ENCODE measurements at places on chromosomes 5 and 9. TPM values are rescaled to one million over a fixed set of nuclear protein-coding genes. Genes with fewer than 3 reads are reported as not detected.

GRCh38 chr9:12923468-12924009 lies 148.7 kb downstream of the LURAP1L start:
- no peak for ATAC-seq

DNA sequence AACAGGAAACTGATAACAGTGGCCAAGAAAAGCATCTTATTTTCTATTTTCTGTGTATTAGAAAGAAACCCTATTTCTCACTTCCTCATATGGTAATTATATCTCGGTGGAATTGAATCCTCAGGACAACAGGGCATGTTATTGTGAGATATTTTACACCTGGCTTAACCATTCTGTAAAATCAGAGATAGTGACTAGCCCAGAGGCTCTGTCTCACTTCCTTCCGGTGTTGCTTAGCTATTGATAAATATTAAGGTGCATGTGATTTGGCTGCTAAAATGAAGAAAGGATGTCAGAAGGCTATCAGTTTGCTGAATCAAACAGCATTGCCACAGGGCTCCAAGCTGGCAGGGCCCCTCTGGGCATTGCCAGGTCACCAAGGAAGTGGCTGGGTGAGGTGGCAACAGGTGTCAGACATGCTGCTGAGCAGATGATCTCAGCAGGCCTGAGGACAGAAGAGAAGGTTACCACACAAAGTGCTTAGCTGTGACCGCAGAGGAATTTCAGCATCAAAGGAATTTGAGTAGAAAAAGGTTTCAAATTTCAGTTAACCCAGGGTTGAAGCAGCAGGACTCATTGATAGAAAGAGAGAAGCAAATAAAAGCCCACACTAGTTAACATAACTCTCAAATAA lies 330.7 kb downstream of the PDE4D start:
- ATAC-seq: peak; percentile 55

DNA sequence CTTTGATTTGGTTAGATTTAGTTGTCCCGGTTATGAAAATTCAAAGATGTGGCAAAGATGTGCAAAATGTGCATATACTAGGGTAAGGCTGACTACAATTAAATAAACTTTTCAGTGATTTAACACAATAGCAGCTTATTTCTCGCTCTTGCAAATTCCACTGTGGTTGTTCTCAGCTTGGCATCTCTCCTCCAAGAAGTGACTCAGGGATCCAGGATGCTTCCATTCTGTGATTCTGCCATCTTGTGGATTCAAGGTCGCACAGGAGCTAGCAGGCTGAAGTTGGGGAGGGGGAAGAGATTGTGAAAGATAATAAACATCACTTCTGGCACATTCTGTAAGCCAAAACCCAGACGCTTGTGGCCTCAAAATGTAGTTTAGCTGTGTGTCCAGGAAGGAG lies 60.1 kb upstream of the TGFBR1 start:
- no peak for ATAC-seq

- ATAC-seq: peak; percentile 32
These were observed 84.7 kb downstream of the CSNK1A1 start for GRCh38 chr5:149466457-149466972.

DNA sequence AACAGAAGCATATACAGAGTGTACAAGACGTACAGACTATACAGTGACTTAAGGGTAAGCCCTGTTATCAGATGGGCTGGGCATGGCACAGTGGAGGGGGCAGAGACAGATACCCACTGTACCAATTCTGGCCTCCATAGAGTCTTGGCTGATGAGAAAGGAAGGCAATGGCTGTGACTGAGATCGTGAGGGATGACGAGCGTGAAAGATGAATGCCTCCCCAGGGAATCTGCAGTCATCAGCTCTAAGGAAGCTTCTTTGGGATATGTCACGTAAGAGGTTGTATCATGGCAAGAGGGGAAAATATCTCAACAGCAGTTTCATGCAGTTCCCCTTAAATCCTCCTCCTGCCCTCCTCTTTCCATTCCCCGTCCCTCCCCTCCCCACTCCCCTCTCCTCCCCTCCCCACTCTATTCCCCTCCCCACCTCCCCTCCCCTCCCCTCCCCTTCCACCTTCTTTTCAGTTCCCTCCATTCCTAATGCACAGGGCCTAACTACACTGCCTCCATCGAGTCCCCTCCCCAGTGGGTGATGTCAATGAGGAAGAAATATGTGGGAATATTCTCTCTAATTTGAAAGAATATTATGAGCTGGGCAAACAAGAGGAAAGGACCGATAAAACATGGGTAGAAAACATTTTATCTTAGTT lies 226.4 kb upstream of the DAP start:
- ATAC-seq: no peak

DNA sequence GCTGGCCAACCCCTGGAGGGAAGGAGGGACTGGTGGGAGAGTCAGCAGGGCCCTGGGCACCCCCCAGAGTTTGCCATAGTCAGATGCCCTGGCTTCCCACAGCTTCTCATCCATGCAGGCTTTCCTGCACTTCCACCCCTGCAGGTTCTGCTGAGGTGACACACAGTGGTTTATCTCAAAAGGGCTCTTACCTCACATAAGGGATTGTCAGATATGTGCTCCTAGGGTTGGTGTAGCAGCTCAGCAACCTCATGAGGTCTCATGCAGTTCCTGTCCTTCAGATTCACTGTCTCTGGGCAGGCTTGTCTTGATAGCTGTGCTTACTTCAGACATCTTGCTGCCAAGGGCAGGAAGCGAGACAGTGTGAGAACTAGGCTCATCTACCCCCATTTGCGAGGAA lies 143.4 kb downstream of the KDM4C start:
- no peak for ATAC-seq

DNA sequence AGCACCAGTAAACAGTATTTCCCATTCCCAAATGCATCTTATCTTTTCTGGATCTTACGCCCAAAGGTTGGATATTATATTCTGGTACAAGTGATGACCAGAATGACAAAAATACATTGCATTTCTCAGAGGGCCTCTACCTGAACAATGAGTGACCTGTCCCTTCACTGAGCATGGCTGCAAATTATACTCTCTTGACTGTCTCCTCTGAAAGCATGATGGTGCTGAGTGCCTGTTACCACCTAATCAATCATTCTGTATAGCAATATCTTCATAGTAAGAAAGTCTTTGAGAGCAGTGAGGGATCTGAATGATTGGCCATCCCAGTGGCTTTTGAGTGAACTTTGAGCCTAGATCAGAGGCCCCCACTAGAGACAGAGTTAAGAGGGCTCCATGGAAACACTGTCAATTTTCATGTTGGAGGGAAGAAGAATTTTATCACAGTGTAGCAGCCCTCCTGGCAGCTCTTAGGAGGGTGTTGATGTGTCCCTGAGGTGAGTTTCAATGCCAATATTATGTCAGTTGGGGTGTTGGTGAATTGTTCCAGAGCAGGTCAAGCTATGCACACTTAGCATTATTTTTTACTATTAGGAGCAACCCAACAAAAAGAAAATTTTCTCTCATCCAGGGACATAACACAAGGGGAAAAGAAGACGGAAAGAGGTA lies 171.7 kb downstream of the MARCHF11 start:
- no peak for ATAC-seq

DNA sequence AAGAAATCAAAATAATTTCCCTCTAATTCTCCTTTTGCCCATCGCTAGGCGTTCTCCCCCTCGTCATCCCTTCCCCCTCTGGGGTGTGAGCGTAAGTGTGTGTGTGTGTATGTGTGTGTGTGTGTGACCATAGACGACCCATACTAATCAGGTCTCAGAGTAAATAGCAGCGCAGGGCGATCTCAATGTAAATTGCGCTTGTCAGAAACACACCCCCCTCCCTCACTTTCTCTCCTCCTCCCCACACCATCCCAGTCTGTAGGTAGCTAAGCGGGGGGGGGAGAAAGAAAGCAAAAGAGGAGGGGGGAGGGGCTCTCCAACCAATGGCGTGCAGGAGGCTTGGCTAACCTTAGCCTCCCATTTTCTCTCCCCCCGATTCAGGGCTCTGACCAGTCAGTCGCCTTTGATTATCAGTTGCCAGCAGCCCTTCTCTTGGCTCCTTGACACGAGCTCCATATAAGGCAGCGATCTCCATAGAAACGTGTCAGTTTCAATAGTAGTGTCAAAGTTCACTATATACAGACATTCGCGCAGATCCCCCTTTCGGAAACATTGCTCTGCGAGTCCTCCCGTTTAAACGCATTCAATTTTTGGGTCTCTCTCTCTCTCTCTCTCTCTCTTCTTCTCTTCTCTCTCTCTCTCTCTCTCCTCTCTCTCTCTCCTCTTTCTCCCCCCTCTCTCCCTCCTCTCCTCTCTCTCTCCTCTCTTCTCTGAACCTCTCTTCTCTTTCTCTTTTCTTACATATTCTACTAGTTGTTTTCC lies at the start of gene NR2F1:
NR2F1 (plus strand) TSS at position 546 of the 762 bp plus-strand sequence. CDS start 1,802 bp downstream, outside the sequence.
- ATAC-seq: no peak

DNA sequence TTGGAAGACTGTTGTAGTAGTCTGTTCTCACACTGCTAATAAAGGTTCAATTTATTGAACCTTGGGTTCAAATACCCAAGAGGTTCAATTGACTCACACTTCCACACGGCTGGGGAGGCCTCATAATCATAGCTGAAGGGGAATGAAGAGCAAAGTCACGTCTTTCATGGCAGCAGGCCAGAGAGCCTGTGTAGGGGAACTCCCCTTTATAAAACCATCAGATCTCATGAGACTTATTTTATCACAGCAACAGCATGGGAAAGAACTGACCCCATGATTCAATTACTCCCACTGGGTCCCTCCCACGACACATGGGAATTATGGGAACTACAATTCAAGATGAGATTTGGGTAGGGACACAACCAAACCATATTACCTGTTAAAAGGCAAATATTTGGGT lies 268.2 kb downstream of the TMEM167A start:
- peak; percentile 60 for ATAC-seq

GRCh38 chr5:143462431-143462830 lies 58.9 kb upstream of the NR3C1 start:
- ATAC-seq: no peak

DNA sequence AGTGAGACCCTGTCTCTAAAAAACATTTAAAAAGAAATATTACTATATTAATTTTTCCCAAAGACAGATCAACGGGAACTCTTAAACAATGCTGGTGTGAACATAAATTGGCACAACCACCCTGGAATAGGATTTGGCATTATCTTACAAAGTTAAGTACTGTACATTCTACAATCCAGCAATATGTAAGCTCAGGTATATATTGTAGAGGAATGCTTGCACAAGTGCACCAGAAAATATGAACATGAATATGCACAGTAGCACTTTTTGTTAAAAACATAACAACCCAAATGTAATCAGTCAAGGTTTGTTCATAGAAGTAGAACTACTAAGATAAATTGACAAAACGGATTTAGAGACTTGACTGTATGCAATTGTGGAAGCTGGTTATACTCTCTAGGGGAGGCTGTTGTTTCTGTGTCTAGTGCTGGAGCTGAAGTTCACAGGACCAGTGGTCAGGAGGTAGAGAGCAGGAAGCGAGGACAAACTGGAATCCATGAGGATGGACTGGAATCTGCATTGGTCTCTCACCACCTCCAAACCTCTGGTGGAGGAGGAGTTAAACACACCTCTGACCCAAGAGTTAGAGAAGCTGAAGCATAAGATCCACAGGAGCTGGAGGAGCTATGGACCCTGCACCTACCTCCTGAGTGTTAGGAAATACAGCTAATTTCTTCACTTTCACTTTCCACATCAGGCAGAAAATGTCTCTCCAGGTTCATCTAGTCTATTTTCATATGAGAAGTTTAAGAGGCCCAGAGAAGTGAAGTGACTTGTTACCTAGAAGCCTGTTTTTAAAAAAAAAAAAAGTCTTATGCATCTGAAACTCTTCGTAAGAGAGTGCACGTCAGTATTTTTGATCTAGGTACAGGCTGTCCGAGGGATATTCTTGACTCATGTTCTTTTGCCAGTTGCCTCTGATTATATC lies 20.3 kb upstream of the RIC1 start:
- ATAC-seq: peak; percentile 60

- ATAC-seq: no peak
These were observed 33.5 kb upstream of the SPARC start for GRCh38 chr5:151720215-151720614.

DNA sequence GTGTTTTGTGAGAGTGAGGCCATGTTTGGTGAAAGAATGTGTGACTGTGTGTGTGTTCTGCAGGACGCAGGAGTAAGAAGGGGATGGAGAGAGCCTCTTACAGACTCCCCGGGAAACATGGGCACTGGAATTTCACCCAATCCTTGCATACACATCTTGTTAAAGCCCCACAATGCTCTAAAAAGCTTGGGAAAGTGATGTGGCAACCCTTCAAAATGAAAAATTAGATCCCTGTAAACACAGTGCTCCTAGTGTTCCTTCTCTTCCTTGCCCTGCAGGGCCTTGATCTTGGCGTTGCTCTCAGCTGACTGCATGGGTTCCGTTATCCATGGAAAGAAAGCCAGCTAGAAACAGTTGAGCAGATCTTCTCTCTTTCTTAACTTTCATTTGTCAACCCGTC lies 701.7 kb downstream of the SEMA5A start:
- ATAC-seq: no peak

DNA sequence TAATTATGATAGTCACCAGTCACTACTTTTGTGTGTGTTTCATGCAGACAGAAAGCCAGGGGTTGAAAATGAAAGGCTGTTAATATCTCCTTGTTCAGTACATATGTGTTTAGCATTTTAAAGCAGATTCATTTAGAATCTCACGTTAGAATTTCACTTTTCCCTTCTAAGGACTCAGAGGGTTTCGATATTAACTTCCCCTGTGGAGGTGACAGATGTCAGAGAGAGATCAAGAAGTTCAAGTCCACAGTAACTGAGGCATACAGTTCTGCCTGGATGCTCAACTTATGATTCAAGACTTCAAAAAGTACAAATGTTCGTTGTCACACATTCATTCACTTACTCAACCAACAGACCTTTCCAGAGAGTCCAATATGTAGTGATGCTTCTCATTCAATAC lies 251.1 kb downstream of the EBF1 start:
- peak; percentile 37 for ATAC-seq

GRCh38 chr5:58046371-58046770 lies 413.5 kb downstream of the PLK2 start:
- no peak for ATAC-seq

- no peak for ATAC-seq
These were observed 2.0 kb downstream of the UBE2R2 start for GRCh38 chr9:33818847-33819500.

DNA sequence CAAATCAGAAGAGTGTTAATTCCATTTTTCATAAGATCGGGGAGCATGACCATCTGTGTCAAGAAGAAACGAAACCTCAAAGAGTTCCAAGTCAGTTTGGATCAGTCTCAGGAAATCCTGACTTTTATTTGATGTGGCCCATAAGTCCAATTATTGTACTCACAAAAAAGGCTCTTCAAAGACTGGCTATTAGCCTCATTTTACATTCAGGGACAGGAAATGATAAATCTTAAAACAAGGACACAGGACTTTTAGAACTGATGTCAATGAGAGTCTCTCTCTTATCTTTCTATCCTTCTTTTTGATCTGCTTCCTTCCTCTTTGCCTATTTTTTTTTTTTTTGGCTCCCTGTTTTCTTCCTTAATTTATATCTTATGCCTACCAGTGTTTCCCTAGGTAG lies 43.7 kb upstream of the SHOC1 start:
- no peak for ATAC-seq

SPZ1 gene
- not detected for total RNA-seq

FCN1 gene
- not detected for total RNA-seq

GMCL2 gene
- not detected for total RNA-seq

SPATA31A3 gene
- total RNA-seq: not detected

Measured in activated T-helper 17 cell treated with anti-CD3 and anti-CD28 coated beads, Interleukin-2, amount 50 U/mL, for 72 hours (primary cell).